ENCODE measurements at places on chromosomes 1 and 21.

DNA sequence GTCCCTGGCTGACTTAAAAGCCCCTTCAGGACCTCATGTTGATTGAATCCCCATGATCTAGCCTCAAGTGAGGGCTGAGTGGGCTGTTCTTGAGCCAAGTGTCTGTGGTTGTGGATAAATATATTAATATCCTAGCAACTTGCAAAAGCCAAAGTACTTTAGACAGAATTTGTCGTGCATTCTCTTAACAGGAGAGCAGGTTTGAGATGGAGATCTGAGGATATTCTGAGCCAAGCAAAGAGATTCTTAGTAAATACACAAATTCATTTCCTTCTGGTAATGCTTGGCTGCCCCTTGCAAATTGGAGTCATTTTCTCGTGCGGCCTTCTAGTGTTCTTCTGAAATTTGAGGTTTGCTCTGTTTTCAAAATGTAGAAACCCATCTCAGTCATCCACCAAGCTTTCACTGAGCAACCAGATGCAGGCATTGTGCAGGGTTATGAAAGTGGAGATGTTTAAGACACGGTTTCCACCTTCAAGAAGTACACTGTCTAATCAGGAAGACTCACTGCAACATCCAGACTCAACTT, 242.1 kb upstream of the JUN start:
- no peaks in the 10 kb centered on the region for H3K36me3 ChIP-seq
- peaks cover 6% of the 10 kb centered on the region for H3K4me1 ChIP-seq
- H3K4me3 ChIP-seq = no peak overlapping the region
- H3K27me3 ChIP-seq = no peaks in the 10 kb centered on the region

DNA sequence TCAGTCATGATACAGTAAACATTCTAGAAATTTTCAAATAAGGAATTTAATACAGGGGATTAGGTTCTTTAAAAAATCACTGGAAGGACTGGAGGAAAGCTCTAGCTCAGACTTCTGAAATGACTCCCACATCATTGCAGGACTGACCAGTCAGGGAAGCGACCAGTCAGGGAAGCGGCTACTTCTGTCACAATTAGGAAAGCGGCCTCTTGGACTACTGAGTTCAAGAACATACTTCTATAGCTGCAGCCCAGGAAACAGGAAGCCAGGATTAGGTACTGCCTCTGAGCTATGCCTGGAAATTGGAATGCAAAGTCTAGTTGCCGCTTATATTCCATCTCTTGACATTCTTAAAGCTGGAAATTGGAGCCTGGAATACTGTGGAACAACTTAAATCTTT, 45.5 kb downstream of the USP25 start:
- no peaks in the 10 kb centered on the region for H3K27me3 ChIP-seq
- peaks cover 28% of the 10 kb centered on the region for H3K36me3 ChIP-seq
- peaks cover 10% of the 10 kb centered on the region for H3K4me1 ChIP-seq
- DNase-seq = no peak
- no peak overlapping the region for H3K27ac ChIP-seq

DNA sequence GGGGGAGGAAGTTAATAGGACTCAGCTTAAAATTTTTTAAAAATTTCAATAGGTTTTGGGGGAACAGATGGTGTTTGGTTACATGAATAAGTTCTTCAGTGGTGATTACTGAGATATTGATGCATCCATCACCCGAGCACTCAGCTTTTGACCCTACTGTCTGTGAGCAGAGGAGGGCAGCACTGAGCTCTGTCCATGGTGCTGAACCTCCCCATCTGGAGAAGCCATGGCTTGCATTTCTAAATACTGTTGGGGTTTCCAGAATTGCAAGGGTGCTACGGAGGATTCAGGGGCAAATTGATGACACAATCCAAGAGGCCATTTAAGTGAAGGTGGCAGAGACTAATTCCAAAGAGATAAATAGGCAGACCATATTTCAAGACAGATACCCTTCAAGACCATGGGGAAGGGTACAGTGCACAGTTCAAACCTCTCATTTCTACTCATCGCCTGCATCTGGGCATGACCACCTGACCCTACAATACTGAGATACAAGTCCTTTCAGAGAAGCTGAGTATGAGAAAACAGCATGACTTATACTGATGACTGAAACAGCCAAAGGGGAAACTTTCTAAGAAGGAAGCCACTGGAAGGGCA, 17.2 kb downstream of the SYT2 start:
- no peak overlapping the region for H3K27ac ChIP-seq
- no peaks in the 10 kb centered on the region for H3K36me3 ChIP-seq
- H3K4me3 ChIP-seq = no peak overlapping the region
- H3K27me3 ChIP-seq = peaks cover 29% of the 10 kb centered on the region

DNA sequence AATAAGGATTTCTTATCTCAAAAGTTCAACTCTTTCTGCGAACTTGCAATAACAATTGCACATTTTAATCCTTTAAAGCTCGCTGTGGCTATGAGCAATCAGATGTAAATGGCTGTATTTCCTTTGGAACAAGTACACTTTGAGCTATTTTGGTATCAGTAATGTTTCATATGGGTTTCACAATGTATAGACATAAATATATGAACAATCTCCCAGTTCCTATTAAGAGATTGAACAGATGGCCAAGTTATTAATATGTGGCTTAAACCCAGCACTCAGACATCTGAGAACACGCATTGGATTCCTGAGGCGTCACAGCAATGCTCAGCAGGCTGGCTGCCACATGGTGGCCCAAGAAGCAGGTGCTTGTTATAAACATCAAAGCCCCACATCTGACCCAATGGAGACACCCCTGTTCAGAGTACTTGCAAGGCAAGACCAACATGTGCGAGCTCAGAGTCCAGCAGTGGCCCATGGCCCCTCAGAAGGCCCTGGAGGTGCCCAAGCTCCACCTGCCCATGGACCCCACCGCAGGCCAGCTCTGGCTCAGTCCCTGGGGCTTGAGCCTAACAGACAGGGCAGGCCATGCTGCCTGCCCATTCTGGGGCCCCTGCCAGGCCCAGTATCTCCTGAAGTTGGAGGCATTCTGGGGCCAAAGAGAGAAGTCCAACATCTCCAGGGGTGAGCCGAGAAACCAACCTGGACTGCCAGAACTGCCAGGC, 23.7 kb downstream of the PSMG1 start:
- DNase-seq = no peak
- H3K4me1 ChIP-seq = no peaks in the 10 kb centered on the region
- H3K27ac ChIP-seq = no peak overlapping the region
- H3K27me3 ChIP-seq = peaks cover 5% of the 10 kb centered on the region
